ENCODE measurements at places on chromosomes 3 and 15.

DNA sequence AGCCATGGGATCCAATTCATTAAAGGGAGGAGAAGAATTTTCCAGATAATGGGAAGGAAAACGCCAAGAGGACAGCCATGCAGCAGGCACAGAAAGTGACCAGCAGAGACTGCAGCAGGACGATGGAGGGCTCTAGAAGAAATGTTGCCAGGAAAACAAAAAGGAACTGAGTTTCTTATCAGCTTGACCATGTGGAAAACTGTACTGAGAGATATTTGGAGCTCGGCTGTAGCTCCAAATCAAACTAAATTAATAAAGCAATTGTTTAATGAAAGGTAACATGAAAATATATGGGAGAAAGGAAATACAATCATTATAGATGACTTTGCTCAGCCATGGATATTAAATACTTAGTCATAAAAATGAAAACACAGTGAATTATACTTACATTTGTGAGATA lies 63.7 kb downstream of the SSR3 start:
- DNase-seq = no peak

DNA sequence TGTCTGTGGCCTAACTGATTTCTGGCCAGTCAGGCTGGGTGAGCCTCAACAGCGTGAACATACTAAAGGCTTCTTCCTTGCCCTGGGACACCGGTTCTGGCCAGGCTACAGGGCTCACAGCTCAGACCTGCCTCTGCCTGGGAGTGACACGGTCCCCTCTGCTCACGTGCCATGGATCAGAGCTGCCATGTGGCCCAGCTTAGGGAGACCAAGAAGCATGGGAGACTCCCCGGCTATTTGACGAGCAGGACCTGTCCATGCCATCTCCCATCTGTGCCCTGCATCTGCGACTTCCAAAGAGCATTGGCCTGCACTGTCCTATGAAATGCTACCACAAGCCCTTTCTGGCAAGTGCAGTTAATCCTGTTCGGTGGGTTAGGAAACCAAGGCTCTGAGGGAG lies 57.4 kb downstream of the APBA2 start:
- DNase-seq = no peak

DNA sequence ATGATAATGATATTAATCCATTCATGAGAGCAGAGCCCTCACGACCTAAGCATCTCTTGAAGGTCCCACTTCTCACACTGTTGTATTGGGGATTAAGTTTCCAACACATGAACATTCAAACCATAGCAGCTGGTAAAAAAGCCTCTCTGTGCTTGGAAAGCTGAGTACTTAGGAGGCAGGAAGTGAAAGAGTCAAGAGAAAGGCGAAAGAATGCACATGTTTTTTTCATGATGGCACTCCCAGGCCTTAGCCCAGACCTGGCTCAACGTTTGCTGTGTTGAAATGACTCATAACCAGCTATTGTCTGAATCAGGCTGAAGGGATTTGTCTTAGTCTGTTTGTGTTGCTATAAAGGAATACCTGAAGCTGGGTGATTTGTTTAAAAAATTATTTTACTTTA lies 84.4 kb upstream of the RGMA start:
- no peak for DNase-seq

DNA sequence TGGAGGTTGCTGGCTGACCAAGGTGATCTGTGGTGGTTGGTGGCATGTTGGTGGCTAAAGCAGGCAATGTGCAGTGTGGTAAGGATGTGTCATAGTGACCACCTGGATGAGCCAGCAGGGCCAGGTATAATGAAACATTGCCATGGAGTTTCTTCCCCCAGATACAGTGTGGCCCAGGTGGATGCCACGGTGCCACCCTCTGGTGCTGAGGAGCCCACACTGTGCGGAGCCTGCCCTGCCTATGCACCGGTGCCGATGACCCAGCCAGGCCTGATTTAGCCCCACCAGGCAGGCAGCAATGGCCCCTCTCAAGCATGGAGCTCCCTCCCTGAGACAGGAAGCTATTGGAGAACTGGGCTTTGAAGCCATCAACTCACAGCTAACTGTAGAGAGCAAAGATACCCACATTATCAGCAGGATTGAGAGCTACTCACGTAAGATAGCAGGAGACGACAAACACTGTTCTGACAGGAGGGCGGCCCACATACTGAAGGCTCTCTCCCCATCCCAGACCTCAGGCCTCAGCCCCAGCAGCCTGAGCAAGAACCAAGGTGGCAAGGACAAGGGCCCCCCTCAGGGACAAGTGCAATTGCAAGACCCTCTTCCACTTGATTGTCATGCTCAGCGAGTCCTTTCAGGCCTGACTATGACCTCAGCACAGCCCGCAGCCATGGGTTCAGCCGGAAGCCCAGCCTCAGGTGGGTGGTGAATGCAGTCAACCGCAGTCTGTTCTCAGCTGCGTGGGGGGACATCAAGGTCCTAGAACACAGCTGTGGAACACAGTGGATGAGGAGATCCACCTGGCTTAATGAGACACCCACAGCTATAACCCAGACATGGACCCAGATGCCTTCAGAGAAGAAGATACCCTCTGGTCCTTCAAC lies 82.8 kb upstream of the CDV3 start:
- DNase-seq = no peak

DNA sequence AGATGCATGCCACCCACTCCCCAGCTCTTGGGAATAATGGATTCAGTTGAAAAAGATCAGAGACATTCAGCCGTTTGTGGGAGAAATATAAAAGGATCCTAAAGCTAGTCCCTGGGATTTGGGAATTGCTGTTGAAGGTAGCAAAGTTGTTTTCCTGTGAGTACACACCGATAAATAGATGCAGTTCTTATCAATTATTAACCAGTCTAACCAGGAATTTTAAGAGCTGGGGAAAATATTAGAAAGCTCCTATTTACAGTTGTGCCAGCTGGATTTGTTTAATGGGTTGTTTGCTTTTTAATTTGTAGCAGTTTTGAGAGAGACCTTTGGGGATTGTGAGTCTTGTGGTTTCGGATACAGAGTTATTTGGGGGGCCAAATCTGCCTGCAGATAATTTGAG lies 44.2 kb upstream of the SKOR1 start:
- DNase-seq = no peak

GRCh38 chr3:165918657-165918979 lies 81.4 kb upstream of the BCHE start:
- no peak for DNase-seq

GRCh38 chr3:144165482-144165881 lies 193.9 kb downstream of the DIPK2A start:
- DNase-seq = no peak

GRCh38 chr15:65306551-65306950 lies 2.1 kb downstream of the RNU5B-1 start:
- DNase-seq = no peak

DNA sequence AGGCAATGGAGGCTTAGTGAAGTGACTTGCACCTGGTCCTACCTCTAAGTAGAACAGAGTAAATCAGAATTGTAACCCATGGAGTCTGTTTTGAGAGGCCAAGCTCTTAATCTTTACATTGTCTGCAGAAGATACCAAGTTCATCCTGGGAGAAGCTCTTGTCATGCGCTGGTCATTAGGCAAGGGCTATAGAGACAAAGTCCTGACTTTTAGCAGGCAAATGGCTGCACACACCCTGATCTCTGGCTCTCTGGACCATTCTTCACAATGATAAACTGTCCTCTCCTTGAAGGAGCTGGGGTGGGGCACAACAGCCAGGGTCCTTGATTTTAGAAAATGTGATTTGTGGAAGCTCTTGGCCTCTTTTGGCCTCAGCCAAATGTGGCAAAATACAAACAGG lies 65.4 kb downstream of the MCTP2 start:
- DNase-seq = no peak

- DNase-seq = no peak
Measured at GRCh38 chr3:67077656-67078055, 79.5 kb downstream of the KBTBD8 start.

DNA sequence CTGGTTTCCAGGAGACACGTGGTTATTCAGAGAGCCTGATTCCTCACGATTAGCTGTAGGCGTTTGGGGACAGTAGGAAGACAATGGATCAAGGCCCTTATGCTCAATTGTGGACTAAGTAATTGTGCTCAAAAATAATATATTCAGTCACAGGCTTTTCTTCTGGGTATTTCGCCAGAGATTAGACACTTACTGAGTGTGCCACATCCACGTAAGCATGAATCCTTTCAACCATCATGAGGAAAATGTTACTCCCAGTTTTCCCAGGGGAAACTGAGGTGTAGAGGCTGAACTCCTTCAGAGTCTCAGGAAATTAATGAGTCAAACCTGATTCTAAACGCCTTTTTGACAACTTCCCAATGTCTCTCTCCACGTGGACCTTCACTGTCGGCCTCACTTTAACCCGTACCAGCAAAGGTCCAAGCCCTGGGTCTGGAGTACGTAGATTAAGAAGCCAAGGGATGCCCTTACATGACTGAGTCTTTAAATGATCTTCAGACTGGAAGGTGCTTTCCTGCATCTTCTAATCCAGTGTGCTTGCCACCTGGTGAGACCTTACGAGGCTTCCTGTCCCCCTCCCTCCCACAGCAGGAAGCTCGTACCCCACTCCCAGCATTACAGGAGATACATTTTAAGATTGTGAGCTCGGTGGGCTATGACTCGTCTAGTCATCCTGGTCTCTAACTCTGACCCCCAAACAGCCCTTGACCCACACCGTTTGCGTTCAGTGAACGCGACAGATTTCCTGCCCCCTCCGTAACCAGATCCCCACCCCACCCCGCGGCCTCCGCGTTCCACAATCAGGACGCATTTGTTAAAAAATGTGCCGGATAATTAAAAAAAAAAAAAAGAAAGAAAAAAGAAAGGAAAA lies 1.7 kb downstream of the PKM start:
- peak; percentile 16 for DNase-seq

GRCh38 chr3:72031581-72031980 lies 246.6 kb upstream of the PROK2 start:
- no peak for DNase-seq

GRCh38 chr15:73573572-73573971 lies 59.6 kb downstream of the NPTN start:
- DNase-seq = no peak

DNA sequence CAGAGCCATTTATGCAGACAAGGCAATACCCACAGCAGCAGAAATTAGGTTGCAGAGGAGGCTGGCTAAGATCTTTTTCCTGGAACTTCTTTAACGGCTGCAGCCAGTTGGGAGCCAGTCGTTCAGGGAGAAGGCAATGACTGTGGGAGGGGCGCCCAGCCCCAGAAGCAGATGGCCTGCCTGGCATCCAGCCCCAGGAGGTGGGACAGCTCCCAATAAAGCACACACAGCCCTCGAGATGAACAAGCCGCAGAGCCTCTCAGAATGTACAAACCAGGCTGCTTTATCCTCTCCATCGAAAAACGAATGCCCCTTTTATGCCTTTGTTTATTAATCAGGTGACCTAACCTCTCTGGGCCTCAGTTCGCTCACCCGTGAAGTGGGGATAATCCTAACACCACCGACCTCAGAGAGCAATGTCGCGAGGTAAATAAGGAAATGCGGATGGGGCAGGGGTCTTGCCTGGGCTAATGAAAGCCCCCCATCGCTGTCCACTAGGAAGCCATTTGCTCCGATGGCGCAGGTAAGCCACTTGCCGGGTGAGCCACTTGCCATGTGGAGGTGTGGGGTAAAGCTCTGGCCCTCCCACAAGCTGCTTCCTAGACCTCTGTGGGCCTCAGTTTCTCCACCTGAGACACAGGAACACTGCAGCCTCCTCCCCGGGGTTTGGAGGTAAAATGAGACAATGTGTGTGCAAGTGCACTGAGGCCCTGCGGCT lies 35.8 kb downstream of the MGLL start:
- no peak for DNase-seq

- DNase-seq = peak; percentile 48
Measured at GRCh38 chr15:76185716-76186115, 125.6 kb downstream of the ETFA start.

GRCh38 chr3:150936693-150937092 lies 31.5 kb upstream of the MINDY4B start:
- DNase-seq = no peak

DNA sequence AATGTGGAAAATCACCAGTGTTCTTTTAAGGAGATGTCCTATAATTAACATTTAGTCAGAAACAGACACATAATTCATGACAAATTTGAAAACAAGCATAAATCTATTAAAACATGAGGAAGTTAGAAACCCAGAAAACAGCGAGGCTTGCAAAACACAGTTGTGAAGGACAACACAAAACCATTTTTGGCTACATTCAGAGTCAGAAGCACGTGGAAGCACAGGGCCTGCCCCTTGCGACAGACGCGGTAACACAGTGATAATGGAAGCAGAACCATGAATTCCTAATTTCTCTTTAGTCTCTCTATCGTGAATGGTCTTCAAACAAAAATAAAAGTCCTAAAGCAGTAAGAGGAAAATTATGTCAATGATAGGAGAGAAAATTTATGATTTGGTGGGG lies 12.2 kb downstream of the NCEH1 start:
- DNase-seq = no peak

DNA sequence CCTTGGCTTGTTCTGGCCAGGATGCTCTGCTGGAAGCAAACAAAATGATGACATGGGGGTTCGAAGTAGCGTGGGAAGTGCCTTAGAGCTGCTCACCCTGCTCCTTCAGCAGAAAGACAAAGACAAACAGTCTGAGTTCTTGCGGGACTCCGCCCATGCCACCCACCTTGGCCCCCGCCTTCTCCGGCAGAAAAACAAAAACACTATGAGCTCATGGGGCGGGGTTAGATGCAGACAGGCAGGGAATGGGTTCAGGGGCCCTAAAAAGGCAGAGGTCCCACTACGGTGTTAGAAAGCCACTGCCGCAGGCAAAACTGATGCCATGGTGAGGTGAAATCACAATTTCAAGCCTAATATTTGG lies 9.7 kb upstream of the NCKIPSD start:
- peak; percentile 70 for DNase-seq

- DNase-seq = no peak
Measured at GRCh38 chr3:17686613-17687012, 55.8 kb downstream of the TBC1D5 start.

GRCh38 chr15:51757450-51757849 lies 6.1 kb downstream of the TMOD2 start:
- DNase-seq = no peak

- no peak for DNase-seq
Measured at GRCh38 chr3:162391301-162391700, 894.7 kb downstream of the OTOL1 start.

- DNase-seq = no peak
Measured at GRCh38 chr15:93716615-93717231, 514.6 kb upstream of the MCTP2 start.

Measured in glutamatergic neuron (in vitro differentiated cells).